ENCODE measurements at places on chromosomes 7 and 10.

DNA sequence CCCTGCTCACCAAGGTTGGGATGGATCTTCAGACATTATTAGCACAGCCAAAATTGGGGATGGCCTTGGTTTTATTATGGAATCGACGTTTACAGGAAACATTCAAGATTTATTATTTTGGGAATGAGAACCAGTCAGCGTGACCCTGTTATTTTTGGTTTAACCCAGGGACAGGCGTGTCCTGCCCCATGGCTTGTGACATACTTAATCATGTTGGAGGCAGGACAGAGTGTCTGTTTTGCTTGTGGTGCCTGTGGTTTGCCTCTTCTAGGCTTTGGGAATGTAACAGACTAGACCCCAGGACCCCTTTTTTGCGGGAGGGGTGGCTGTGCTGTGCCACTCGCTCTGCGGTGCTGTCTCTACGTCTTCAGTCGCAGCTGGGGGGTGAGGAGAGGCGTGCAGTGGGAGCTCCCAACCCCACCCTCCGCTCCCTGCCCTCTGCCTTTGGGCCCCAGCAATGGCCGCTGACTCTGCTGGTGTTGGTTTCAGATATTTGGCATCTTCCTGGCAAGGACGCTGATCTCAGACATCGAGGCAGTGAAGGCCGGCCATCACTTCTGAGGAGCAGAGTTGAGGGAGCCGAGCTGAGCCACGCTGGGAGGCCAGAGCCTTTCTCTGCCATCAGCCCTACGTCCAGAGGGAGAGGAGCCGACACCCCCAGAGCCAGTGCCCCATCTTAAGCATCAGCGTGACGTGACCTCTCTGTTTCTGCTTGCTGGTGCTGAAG lies 20.1 kb upstream of the SH2D4B start:
- DNase-seq = no peak

DNA sequence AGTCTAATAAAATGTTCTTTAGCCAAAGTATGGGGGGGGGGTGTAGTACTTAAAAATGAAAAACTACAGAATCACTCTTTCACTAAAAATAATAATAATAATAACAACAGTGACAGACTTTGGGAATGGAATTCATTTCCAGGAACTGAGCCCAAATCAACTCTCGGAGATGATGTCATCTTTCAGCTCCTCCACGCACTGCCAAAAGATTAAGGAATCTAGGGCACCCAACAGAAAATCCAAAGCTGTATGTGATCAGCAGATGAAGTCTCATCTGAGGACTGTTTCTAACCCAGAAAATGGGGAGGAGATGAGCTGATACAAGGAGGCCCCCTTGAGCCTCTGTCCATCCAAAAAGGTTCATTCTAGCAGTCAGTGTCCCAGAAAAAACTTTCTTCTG lies 54.5 kb downstream of the GRB10 start:
- no peak for DNase-seq

- no peak for DNase-seq
Measured at GRCh38 chr10:32059472-32059871, 3.2 kb upstream of the KIF5B start.

DNA sequence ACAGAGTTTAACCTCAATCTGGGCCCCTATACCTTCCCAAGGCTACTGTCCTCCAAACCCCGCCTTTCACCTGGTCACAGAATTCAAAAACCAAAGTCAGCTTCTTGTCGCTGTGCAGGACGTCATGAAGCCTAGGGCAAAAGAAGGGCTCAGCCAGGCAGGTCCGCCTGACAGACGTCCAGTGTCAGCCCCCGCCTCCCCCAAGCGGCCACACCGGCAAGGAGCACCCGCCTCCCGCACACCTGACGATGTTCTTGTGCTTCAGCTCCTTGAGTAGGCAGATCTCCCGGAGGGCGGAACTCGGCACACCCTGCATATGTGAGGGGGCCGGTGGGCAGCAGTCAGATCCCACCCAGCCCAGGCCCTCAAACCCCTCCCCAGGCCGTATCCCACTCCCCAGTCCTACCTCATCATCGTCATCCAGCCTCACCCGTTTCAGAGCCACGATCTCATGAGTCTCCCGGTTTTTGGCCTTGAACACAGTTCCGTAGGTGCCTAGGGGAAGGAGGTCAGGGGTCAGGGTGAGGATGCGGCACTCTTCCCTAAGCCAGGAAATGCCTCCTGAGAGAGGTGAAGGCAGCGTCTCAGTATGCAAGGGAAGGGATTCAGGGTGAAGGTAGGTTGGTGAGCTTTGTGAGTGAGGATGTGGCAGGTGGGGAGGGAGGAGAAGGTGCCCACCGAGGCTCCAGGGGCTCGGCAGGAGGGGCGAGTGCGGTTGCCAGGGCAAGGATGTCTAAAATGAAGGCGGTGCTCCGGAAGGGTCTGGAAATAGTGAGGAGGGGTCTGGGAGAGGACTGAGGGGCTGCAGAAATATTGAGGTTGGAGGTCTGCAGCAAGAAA lies 811 bp downstream of the CDK5 start:
- no peak for DNase-seq

DNA sequence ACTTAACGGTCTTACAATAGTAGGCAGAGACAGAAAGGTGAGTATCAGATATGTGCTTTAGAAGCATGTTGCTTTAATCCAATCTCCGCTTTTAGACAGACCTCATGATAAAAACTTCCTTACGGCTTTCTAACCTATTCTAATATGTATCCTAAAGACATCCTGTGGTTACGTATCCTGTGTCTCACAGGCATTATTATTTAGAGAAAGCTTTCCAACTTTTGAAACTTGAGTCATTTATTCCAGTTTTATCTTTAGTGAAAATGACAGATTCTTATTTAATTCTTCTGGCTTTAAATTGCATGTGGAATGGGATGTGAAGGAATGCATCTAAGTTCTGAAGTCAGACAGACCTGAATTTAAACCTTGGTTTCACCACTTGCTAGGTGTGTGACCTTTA lies 118.9 kb downstream of the OTUD1 start:
- no peak for DNase-seq

DNA sequence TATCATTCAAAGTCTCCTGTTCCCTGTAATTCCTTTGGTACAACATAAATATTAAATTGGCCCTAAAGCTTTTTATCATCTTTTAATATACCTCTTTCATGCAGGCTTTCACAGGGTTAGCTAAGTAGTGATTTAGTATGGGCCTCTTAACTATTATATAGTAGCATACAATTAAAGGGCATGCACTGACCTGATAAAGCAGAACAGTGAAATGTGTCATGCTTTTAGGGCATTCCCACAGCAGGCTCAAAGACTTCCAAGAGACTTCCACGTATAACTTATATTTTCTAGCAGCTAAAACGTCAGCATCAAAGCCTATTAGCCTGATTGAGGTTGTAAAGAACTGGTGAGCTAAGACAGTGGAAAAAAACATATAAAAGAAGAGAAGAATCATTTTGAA lies 35.3 kb downstream of the SAMD8 start:
- no peak for DNase-seq

GRCh38 chr7:112869111-112869774 lies 79.0 kb upstream of the TMEM168 start:
- no peak for DNase-seq

GRCh38 chr7:43636093-43636492 lies 53.2 kb downstream of the STK17A start:
- no peak for DNase-seq

DNA sequence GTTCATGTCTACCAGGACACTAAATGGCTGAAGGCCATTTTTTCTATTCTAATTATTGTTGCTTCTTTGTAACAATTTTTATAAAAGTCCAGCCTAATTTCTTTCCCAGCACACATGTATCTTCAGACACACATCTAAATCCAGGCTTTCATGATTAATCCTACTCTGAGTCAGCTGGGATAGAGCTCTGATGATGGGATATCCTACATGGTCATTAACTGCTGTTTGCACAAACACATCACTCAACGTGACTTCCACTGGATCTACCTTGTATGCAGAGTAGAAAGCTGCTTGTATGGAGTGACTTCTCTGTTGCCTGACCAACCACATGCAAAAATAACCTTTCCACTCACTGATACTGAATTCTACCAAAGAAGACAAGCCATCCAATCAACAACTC lies 260.9 kb downstream of the AHR start:
- DNase-seq = no peak

- no peak for DNase-seq
Measured at GRCh38 chr7:19558527-19558926, 150.3 kb downstream of the POLR1F start.
